ENCODE measurements at places on chromosomes 5 and 9.

- H3K4me3 ChIP-seq = peak overlapping the region; percentile 5
- no peaks in the 10 kb centered on the region for H3K36me3 ChIP-seq
- H3K4me1 ChIP-seq = peaks cover 19% of the 10 kb centered on the region
- peak; percentile 66 for DNase-seq
Observed at GRCh38 chr9:97802276-97802675, 50.8 kb upstream of the FOXE1 start.

GRCh38 chr5:93017849-93018248 is 563.2 kb downstream of the NR2F1-AS1 start:
- H3K4me3 ChIP-seq = no peak overlapping the region
- no peak for DNase-seq
- no peak overlapping the region for H3K27ac ChIP-seq
- H3K36me3 ChIP-seq = no peaks in the 10 kb centered on the region
- no peaks in the 10 kb centered on the region for H3K4me1 ChIP-seq
- H3K27me3 ChIP-seq = no peaks in the 10 kb centered on the region

GRCh38 chr9:91886414-91887076 is 63.5 kb downstream of the ROR2 start:
- H3K27ac ChIP-seq = no peak overlapping the region
- no peaks in the 10 kb centered on the region for H3K4me1 ChIP-seq
- 0 out of 2 replicates have a peak, but pooled peaks cover 3% of the 10 kb centered on the region for H3K36me3 ChIP-seq
- H3K4me3 ChIP-seq = no peak overlapping the region
- H3K27me3 ChIP-seq = no peaks in the 10 kb centered on the region
- DNase-seq = no peak

DNA sequence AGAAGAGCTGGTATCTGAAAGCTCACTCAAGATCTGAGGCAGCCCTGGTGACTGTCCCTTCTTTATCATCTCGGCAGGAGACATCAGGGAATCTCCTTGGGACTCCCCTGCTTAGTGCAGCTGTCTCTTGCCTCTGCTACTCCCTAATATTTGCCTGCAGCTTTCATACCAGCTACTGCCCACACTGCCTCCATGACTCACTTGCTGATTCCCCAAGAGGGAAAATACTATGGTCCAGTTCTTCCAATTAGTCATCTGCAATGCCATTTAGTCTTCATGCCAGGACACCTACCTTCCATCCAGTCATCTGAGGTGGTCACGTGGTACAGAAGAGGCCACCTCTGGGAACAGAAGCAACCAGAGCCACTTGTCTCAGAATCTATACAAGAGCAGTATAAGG is 270.8 kb downstream of the NTRK2 start:
- H3K27ac ChIP-seq = no peak overlapping the region
- no peak overlapping the region for H3K4me3 ChIP-seq
- peaks cover 5% of the 10 kb centered on the region for H3K4me1 ChIP-seq
- H3K36me3 ChIP-seq = no peaks in the 10 kb centered on the region

- no peak overlapping the region for H3K4me3 ChIP-seq
- H3K27ac ChIP-seq = no peak overlapping the region
- H3K27me3 ChIP-seq = peaks cover 64% of the 10 kb centered on the region
- H3K4me1 ChIP-seq = no peaks in the 10 kb centered on the region
Observed at GRCh38 chr9:126117631-126118030, 209.0 kb upstream of the MVB12B start.
